ENCODE measurements at places on chromosomes 11 and 22. TPM values are rescaled to one million over a fixed set of nuclear protein-coding genes. Genes with fewer than 3 reads are reported as not detected.

The KRTAP5-11 gene
- total RNA-seq: not detected

The OR5M11 gene
- total RNA-seq: not detected

The RAG1 gene
- 0.27 TPM for total RNA-seq

The TYR gene
- total RNA-seq: not detected

The RAB36 gene
- 1.3 TPM for total RNA-seq

The APOL6 gene
- total RNA-seq: 28.5 TPM

The SMIM35 gene
- total RNA-seq: 0.32 TPM

The OR8A1 gene
- not detected for total RNA-seq

The PLEKHB1 gene
- 7.7 TPM for total RNA-seq

The DGCR6 gene
- 1.4 TPM for total RNA-seq

The FGF3 gene
- total RNA-seq: not detected

The SCARF2 gene
- total RNA-seq: 0.08 TPM

The ST14 gene
- 0.06 TPM for total RNA-seq

The MRGPRE gene
- not detected for total RNA-seq
